ENCODE measurements at places on chromosomes 7 and 10.

GRCh38 chr7:44622342-44623151, 16.1 kb downstream of the OGDH start:
- peak; percentile 57 for DNase-seq

DNA sequence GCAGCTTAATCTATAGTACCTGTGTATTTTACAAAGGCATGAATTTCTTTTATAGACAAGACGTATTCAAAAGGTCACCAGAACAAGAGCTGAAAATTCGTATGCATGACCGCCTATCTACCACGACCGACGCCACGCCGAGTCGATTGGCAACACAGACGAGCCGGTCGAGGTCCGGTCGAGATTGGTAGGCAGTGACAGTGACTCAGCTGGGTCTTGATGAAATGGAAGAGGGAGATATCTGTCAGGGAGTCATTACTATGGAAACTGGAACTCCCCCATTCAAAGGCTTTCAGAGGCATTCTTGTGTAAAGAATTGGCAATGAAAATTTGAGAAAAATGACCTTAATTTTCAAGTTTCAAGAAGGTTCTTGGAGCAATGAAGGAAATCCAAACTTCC, 2.1 kb downstream of the ATP5MK start:
- no peak for DNase-seq

DNA sequence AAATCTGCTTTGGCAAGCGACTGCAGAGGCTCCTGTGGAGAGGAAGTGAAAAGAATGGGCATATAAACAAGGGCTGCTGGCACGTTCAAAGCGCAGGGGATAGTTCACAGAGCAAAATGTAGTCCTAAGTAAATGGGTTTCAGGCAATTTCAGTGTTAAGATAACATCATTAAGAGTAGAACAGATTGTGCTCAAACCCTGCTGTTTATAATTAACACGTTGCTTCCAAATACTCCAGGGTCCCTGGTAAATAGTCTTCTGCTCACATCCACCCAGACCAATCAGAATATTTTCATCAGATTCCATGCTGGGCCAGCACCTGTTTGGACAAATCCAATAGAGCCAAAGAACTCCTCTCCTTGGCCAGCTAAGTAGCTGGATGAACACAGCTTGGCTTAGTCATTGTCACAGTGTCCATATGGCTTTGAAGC, 81.4 kb downstream of the ORC5 start:
- DNase-seq, result peak; percentile 10

- DNase-seq, result no peak
These were observed 363.1 kb downstream of the POM121L12 start for GRCh38 chr7:53398566-53398965.

GRCh38 chr10:71555087-71555723, 158.5 kb downstream of the CDH23 start:
- no peak for DNase-seq

- DNase-seq, result no peak
These were observed 192.6 kb upstream of the LYZL2 start for GRCh38 chr10:30821994-30822692.

DNA sequence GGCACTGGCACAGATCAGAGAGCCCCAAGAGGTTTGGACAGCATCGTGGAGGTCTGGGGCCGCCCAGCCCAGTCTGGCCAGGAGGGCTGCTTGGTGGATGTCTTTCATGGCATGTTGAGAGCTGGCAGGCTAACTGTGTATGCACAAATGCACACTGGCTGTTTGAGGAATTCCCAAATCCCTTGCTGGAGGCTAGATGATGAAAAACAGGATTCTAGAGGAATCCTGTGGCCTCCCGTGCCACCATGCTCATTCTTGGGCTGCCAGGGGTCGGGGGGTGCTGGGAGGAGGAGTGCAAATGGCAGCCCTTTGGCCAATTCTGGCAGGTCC, 26.5 kb downstream of the LEP start:
- no peak for DNase-seq

DNA sequence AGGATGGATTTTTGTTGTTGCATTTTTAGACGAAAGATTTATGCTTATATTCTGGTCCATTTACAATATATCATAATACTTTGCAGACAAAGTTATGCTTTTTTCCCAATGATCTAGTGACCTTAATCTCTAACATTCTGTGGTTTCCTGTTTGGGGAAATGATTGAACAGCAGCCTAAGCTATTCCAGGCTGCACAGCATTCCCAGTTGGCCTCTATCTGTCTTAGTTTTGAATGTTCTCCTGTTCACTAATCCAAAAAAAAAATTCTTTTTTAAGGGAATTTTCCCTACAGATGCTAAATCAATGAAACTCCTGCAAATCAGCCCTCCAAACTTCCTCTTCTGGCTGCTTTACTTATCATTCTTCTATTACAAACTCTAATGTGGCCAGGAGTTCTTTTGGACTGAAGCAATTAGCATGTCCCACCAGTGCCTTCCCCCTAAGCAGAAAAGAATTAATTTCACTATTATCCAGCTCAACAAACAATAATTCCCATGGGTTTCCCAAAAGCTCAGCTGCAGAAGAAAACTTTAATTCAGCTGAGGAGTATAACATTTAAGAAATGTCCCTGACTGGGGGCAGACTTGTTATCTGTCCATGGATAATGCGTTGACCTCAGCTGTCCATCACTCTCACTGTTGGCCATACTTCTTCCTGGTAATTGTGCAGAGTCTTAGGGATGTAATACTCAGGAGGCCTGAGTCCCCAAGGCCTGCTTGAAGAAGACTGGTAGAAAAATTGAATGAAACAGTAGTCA, 81.9 kb upstream of the TRIL start:
- DNase-seq, result peak; percentile 69

DNA sequence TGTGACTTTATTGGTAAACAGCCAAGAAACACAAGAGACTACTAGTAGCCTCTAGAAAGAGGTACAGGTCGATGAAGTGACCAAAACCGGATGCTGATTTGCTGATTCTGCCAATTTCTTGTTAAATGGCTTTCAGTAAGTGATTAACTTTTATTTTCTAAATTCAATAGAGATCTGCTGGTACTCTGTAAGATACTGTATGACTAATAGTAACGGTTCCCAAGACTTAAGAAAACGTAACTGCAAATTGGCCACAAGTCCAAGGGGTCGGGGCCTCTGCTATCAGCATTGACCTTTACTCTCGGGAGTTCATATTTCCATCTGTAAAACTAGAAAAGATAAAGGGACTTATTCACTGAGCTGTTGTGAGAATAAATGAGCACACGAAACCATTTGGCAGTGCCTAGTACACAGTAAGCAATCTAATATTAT, 1.4 kb downstream of the FAM3C start:
- peak; percentile 49 for DNase-seq

DNA sequence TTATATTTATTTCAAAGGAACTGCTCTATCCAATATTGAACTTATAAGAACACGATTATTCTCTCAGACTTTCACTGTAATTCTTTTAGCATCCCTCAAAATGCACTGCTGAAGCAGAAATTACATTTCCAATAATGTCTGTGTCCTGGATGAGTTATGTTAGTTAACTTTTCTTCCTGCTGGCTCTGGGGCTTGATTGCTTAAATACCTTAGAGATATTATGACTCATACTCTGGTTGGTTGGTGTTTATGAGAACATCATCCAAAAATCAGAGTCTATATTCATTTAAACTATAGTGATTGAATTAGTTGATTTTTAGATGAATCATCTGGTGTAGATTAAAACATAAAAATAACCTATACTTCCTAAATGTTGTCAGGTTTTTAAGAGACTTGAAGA, 246.3 kb upstream of the VWC2 start:
- no peak for DNase-seq

- DNase-seq, result no peak
These were observed 549 bp downstream of the GPNMB start for GRCh38 chr7:23247046-23247602.

DNA sequence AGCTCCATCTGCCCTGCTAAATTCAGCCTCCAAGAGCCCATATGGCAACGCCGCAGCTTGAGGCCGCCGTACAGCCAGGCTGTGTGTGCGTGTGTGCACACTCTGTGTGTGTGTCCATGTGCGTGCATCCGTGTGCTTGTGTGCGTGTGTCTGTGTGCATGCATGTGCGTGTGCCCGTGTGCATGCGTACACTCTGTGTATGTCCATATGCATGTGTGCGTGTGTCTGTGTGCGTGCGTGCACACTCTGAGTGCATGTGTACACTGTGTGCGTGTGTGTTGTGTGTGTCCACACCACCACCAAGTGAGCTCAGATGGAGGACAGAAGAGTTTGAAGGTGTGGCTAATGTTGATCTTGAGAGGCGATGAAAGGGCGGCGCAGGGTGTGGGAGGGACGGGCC, 30.0 kb downstream of the SMKR1 start:
- DNase-seq, result no peak

DNA sequence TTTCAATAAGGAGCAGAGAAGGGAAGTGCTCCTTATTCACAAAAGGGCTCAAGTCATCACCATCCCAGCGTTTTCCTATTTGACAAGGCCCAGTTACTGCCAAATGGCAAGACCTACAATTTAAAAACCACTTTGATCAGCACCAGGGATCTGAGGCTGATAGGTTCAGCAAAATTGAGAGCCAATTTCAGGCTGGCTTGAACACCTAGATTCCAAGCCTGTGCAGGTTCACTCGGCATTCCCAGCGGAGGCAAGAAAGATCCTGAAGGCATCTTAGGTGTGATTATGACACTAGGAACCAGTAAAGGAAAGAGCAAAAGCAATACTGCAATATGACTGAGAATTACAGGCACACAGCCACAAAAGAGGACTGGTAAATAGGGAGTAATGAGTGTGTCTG, 441.4 kb downstream of the CALN1 start:
- no peak for DNase-seq

DNA sequence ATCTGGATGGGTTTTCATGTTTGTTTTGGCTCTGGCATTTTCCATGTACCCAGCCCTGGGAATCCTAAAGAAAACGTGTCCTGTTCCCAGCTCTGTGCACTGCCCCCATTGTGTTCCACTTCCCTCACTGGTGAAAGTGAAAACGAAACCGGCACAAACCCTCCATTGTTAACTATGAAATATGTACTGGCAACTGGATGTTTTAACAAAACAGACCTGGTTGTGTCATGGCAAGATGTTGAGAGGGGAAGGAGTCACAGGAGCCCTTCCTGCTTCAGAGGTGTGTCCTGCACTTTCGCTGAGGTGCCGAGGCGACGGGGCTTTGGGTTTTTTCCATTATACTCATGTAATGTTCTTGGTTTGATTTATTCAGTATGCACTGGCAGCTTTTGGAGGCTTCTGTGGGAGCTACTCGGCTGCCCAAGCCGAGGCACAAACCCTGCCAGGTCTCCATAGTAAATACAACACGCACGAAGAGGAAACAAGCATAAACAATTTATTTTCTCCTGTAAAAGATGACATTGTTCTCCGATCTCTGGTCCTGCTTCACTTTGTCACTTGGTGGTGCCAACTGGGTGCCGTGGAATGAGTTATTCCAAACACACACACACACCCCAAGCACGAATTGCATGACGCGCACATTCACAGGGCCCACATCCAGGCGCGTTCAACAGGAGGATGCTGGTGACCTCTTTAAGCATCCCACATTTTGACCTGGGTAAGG, 118.2 kb downstream of the CDK6 start:
- DNase-seq, result peak; percentile 95

DNA sequence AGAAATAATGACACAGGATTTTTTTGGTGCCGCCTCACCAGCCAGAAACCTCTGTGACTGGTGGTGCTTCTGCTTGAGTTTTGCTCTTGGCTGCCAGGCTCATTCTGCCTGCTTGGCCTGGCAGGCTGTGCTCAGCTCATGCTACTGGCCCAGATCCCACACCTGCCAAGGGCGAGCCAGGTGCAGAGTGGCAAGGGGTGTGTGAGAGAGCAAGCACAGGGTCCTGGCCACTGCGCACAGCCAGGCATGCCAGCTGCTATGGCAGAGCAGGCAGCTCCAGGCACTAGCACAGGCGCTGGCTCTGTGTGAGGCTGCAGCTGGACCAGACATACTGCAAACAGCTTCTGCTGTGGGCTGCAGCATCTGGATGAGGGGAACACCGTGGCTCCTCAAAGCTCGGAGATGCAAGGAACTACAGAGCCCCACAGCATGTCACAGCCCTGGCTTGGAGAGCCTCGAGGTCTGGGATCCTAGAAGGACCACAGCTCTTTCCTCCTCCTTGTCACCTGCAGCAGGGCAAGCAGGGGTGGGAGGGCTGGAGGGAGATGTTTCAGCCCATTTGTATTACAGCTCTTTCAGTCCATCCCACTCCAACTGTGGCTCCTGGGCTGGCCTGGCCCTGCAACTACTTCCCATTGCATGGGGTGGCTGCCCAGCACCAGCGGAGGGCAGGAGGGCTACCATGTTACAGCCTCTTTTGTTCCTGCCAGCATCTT, 313.4 kb upstream of the SEMA3C start:
- DNase-seq, result no peak

DNA sequence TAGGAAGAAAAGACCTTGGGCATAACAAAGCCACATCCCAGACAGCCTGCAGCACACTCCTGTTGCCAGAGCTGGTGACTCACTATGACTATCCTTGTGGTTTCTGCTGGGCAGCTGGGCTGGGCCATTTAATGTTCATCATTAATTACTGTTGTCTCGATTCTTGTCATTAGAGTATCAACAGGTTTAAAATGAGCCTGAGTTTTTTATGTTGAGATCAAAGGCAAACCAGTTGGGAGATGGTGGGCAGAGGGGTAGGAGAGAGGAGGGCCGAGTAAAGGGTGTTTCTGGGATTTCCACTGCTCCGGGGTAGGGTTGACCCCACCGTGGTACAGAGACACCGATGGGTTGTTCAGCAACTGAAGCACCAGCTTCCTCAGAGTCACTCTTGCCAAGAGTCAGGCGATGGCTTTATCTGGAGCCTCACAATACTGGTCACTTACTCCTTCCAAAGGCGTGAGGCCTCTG, 128.7 kb upstream of the LYZL1 start:
- DNase-seq, result peak; percentile 89

DNA sequence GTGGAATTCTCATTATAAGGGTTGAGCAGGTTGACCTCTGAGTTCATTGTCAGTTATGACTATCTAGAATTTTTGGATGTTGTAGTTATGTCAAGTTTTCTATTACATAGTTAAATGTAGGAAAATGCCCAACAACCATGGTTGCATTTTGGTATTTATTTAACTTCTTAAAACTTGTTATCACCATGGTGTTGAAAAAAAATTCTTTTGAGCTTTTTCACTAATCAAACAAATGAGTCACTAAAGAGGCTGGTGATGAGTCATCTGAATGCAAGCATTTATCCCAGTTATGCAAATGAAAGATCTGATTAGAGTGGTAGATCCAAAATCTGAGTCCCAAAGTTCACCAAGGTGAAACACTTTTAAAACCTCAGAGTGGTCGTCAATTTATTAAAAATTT, 624.7 kb upstream of the IGFBP3 start:
- peak; percentile 91 for DNase-seq

DNA sequence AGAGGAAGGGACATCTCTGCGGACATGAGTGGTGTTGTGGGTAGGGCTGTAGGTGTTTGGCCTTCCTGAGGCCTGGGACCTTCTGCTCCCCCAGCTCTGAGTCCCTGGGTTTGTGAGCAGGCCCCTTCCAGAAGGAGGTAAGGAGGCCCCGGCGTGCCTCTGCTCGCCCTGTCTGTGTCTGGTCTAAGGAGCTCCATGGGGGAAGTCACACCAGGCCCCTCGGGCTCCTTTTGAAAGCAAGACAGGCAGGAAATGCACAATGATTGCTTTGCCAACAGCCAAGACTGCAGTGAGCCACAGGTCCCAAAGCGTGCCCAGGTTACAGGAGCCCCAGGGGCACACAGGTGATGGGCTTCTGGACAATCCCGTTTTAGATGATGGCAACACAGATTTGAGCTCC, 89.5 kb downstream of the FAM53B start:
- DNase-seq, result no peak
